ENCODE measurements at places on chromosomes 12 and 14.

DNA sequence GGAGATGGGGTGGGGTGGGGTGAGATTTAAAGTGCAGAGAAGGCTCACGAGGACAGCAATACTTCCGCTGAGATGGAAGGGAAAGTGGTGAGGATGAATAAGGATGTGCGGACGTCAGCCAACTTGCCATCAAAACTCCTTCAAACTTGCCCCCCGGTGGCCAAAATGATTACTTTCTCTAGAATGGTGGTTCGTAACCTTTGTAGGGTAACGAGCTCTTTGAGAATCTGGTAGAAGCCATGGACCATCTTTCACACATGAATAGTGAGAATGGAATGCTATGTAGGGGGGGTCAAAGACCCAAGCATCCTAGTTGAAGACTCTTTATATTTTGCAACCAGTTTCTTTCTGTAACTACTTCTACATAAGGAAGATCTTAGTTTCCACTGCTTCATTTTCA lies 245.9 kb upstream of the DDHD1 start:
- no peak for DNase-seq

DNA sequence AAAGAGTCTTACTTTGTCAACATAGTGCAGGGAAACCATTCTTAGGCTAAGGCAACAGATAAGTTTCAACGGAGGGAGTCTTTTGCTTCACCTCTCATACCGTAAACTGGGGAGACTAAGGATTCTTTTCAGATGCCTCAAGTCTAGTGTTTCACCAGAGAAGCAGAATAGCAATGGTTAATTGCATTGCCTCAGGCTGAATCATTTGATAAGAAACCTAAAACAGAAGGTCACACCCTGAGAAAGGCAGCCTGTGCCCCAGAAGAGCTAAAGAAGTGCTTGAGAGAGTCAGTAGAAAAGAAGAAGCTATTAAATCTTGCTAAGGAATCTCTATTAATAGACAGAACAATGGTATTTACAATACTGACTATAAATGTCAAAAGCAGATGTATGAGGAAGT lies 21.8 kb upstream of the ATXN7L3B start:
- no peak for DNase-seq

GRCh38 chr12:39990122-39991101 lies 115.5 kb downstream of the SLC2A13 start:
- DNase-seq = no peak

DNA sequence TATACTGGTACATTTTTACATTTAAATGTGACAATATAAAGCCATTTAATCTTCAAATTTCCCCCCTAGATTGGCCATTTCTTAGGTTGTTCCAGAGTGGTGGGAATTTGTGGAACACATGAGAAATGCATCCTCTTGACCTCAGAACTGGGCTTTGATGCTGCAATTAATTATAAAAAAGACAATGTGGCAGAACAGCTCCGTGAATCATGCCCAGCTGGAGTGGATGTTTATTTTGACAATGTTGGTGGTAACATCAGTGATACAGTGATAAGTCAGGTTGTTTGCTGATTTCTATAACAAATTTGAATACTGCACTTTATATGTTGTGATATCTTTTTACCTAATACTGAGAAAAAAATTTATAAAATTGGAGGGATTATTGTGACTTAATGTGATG lies 7.6 kb upstream of the ZNF410 start:
- DNase-seq = no peak

DNA sequence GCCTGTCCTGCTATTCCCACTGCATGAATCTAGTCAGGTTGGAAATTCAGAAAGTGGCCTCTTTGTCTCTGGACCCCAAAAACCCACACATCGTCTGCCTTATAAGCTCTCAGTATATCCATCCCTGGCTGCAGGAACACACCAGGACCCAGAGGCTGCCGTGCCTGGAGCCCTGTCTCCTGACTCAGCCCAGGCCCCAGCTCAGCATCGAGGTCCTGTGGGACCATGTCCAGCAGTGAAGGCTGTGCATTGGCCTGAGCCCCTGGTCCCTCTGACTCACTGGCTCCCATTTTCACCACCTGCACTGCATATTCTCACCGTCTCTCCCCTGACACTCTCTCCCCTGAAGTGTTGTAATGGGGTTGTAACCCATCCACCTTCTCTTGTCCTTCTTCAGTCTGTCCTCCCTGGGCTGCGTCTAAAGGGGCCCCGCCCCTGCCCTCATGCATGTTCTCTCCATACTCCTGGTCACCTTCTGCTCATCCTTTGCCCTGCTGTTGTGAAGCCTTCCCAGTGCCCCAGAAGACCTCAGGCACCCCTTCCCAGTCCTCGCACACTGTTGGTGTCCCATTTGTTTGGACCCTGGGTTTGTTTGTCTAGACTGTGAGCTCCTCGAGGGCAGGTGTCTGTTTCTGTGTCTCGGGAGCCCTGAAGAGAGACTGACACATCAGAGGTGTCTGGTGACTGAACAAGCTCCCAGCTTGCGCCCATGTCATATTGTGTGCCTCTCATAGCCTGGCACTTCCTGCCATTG lies 43.8 kb downstream of the EVL start:
- DNase-seq = no peak

DNA sequence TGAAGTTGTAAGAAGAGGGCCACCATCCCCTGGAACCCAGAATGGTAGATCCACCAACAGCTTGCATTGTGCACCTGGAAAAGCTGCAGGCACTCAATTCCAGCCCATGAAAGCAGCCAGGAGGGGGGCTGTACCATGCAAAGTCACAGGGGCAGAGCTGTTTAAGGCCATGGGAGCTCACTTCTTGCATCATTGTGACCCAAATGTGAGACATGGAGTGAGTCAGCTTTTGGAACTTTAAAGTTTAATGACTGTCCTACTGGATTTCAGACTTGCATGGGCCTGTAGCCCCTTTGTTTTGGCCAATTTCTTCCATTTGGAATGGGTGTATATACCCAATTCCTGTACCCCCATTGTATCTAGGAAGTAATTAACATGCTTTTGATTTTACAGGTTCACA lies 50.8 kb downstream of the SLC16A7 start:
- no peak for DNase-seq

GRCh38 chr12:12334367-12335040 lies 15.5 kb downstream of the MANSC1 start:
- peak; percentile 37 for DNase-seq

- no peak for DNase-seq
Measured at GRCh38 chr14:24979725-24980239, 70.2 kb downstream of the STXBP6 start.

GRCh38 chr12:91732086-91732485 lies 413.6 kb downstream of the BTG1 start:
- no peak for DNase-seq

- no peak for DNase-seq
Measured at GRCh38 chr14:97692084-97692483, 894.9 kb downstream of the VRK1 start.

GRCh38 chr12:39127401-39127800 lies 222.0 kb upstream of the CPNE8 start:
- DNase-seq = no peak

DNA sequence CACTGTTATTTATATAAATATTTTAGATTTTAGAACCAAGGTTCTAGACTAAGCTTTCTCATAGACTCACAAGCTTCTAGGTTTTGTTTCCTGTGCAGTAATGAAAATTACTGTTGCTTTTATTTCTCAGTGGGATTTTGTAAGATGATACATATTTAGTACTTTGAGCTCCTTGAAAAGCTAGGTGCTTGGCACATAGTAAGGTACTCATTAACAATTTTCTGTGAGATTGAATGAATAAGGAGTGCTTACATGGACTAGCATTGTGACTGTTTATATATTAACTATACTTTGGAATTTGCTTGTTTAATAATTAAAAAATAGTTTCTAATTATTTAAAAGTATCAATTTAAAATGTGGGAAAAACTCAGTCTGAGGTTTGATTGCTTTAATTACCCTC lies 85.7 kb downstream of the MIA2 start:
- no peak for DNase-seq

GRCh38 chr14:51993285-51993920 lies 4.1 kb downstream of the RTRAF start:
- DNase-seq = no peak

GRCh38 chr12:81141217-81141616 lies 63.3 kb downstream of the ACSS3 start:
- no peak for DNase-seq

- DNase-seq = no peak
Measured at GRCh38 chr14:76891391-76891790, 65.2 kb downstream of the LRRC74A start.

DNA sequence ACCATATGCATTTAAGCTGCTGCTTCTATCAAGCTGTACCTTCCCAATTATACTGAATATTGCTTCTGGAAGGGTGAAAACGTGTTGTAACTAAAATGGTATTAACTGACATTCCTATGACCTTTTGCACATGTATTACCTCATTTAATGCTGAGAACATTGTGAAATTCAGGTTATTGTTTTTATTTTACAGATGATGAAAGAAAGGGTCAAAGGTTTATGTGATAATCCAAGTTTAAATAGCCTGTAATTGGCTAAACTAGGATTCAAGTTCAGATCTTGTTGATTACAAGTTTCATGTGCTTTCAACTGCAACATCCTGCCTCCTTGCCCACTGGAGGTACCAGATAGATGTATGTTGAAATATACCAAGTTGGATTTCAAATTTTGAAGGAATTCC lies 433.3 kb upstream of the PRICKLE1 start:
- no peak for DNase-seq

- no peak for DNase-seq
Measured at GRCh38 chr12:14905269-14906004, 19.8 kb upstream of the MGP start.

DNA sequence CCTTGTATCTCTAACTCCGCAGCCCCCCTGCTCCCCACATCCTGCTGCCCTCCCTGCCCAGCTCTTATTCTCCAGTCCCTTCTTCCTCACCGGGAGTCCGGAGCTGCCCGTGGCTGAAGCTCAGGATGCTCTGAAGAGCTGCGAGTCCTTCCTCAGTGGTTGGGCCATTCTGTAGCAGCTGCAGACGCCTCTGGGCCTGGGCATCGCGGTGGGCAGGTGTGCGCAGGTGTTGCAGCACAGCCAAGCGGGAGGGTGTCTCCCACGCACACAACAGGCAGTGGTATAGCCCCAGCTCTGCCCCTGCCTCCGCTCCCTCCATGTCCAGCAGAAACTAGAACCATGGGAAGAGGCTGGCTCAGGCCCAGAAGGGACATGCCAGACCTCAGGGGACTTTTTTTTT lies 20.2 kb downstream of the ZFHX2 start:
- no peak for DNase-seq

GRCh38 chr14:21087294-21088091 lies 11.0 kb downstream of the ZNF219 start:
- DNase-seq = no peak

DNA sequence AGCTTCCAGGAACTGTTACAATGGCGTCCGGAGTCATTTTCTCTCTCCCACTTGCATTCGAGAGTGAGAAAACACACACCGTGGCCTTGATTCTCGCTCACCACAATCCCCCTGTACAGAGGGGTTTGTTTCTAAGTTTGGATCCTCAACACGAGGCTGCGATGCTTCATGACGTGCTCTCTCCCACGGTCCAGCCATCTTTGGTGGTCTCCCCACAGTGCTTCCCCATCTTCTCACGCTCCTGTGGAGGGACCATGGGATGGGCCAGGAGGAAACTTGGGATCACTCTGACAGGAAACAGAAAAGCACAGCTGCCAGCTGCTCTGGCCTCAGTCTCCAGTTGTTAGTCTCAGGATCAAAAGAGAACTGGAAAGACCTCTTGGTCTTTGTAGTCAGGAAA lies 28.1 kb downstream of the OR10P1 start:
- DNase-seq = no peak

Measured in stimulated activated CD8-positive, alpha-beta memory T cell treated with anti-CD3 and anti-CD28 coated beads, Interleukin-7, amount 100 ng/mL, for 48 hours (primary cell).